ENCODE measurements at places on chromosomes 2 and 18.

DNA sequence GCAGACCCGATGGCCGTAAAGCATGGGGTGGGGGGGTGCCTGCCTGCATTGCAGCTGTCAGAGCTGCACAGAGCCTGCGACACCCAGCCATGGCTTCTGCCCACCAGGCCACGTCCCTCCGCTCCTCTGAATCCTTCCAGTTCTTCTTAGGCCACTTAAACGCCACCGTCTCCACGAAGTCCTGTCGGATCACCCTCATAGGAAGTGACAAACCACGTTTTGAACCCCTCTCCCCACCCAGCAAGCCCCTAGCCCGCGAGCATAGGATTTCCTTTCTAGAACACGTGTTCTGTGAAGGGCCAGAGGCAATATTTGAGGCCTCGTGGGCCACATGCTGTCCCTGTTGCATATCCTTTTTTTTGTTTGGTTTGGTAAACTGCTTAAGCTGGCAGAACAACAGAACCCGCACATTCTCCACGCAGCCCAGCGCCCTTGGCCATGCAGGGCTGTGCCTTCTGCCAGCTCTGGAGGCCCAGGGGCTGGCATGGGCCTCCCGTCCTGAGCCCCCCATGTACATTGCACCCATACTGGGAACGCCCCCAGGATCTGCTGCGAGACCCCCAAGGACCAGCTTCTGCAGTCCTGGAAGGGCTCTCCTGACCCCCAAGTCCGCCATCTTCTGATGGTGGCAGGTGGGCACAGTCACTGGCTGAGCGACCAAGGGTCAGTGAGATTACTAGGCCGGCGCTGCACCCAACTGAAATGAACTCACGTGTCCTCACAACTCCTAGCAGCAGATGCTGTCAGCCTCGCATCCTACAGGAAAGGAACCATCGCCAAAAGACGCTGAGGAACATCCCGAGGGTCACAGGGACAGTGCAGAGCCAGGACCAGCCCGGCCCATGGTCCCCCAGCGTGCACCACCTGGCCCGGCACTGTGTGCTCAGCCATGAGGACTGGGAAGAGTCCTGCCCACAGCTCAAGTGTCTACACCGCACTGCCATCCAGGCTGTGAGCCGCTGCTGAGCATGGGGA, 35.1 kb downstream of the ADI1 start:
- DNase-seq = no peak

DNA sequence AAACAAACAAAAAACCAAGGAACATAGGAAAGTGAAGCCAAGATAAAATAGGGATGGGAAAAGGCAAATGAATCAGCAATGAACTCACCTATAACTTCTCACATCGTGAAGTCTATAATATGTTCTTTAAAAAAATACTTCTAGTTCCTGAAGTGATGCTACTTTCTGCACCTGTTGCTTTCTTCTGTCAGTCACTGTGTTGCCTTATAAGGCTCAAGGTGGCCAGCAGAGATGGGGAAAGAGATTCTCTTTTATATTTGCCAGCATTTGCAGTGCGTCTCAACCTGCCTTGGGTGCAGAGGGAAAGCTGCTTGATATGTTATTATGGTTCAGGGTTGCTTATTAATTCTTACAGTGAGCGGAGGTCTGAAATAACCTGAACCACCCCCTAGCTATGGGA, 14.0 kb downstream of the QPCT start:
- DNase-seq = no peak

DNA sequence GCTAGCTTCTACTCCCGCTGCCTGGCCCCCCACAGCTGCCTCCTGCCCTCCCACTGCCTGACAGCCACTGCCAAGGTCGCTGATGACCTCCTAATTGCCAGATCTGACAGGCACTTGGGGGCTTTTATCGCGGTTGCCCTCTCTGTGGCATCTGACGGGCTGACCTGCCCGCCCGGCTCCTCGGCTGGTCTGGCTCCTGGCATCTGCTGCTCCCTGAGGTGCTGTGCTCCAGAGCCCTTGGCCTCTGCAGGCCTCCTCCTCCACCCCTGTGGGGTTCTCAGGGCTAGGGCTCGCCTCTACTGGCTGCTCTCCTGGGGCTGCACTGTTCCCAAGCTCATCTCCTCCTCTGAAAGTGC, 43.1 kb downstream of the INHBB start:
- no peak for DNase-seq

DNA sequence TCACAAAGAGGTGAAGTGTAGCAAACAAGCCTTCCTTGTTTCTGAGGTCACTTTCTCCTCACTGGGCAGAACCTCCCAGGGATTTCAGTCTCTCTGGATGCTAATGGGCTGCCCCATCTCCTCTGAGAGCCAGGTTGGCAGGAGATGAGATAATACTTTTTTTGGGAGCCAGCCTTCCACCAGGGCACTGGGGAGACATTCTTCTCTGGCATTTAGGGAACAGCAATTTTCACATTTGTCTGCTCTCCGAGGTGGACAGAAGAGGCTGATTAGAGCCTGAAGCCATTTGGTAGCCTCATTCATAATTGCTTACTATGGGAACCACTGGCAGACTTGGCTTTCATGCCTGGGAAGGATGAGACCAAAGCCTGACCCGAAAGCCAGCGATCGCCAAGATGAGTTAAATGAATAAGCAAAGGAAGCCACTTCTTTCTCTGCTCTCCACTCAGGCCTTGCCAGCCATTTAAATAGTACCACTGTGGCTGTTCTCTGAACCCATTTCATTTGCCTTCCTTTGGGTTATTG, 70.1 kb downstream of the NRP2 start:
- DNase-seq = no peak

DNA sequence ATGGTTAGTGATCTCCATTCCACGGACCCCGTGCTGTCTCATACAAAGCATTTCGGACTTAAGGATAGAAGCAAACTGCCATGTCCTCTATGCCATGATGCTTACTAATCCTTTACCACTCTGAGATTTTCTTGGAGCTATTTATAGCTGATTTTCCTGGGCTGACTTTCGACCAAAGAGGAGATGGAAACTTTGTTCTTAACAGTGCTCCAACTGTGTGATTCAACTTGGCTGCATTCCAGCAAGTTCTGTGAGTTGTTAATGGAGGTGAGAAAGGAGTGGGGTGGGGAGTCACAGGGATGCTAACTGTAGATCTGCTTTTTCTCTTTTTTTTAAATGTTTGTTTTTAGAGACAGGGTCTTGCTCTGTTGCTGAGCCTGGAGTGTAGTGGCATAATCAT, 45.5 kb upstream of the MSH2 start:
- DNase-seq = peak; percentile 57

GRCh38 chr2:236971131-236971821, 114.4 kb upstream of the COPS8 start:
- no peak for DNase-seq

GRCh38 chr2:89844221-89844943, 1152.9 kb downstream of the RPIA start:
- no peak for DNase-seq

DNA sequence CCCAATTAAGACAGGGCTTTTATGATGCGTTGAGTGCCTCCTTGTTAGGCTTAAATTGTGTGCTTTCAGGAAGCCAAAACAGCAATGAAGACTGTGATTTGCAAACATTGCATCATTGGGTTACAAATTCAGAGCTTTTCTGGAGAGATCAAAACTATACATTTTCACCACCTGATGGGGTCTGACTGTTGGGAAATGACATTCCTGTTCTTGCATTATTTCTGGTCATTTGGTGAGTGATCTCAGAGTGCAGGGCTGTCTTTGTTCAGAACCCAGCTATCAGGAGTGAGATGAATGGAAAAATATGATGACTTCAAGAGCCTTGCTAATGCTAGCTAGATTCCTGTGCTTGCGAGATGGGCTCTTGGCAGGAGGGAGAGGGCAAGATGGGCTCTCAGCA, 39.1 kb downstream of the SH3RF3 start:
- DNase-seq = no peak

GRCh38 chr18:79553154-79553553, 126.4 kb upstream of the CTDP1 start:
- DNase-seq = no peak

GRCh38 chr18:14969500-14969899, 221.5 kb downstream of the ANKRD30B start:
- no peak for DNase-seq

DNA sequence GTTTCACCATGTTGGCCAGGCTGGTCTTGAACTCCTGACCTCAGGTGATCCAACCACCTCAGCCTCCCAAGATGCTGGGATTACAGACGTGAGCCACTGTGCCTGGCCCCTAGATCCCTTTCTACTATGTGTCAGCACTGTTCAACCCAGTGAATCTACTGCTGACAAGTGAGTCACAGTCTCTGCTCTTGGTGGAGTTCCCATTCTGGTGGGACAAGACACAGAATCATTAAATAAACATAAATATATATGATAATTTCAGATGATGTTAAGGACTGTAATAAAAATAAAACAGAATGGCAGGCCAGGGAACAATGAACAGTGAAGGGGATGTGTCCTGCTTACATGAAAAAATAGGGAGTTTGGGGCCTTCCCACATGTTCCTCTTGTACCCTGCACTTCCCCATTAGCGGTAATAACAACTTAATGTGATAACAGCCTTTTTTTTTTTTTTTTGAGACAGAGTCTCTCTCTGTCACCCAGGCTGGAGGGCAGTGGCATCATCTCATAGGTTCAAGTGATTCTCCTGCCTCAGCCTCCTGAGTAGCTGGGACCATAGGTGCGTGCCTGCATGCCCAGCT, 112.2 kb downstream of the CPO start:
- DNase-seq = no peak

GRCh38 chr18:59109375-59109774, 30.3 kb upstream of the SEC11C start:
- DNase-seq = no peak

Measured in SK-MEL-5 (cell line).